ENCODE measurements at places on chromosomes 7 and 10.

- DNase-seq = no peak
Observed at GRCh38 chr7:80225361-80225760, 90.7 kb downstream of the GNAI1 start.

- no peak for DNase-seq
Observed at GRCh38 chr10:107856047-107856315, 691.5 kb upstream of the SORCS1 start.

DNA sequence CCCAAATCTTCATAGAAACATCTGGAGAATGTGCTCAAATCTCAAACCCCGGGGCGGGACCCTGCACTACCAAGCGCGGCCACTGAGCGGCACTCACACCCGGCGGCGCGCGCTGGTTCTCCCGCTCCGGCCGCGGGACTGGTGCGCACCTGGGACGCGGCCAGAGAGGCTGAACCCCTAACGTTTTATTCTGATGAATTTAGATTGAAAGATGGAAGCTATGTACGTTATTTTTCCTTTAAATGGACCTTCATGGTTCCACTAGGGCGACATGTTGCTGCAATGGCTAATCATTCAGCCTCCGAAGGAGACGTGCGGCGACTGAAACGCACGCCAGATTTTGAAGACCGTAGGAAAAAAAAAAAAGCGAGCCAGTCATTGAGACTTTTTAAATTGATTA, 107.0 kb upstream of the INSIG1 start:
- DNase-seq = no peak

DNA sequence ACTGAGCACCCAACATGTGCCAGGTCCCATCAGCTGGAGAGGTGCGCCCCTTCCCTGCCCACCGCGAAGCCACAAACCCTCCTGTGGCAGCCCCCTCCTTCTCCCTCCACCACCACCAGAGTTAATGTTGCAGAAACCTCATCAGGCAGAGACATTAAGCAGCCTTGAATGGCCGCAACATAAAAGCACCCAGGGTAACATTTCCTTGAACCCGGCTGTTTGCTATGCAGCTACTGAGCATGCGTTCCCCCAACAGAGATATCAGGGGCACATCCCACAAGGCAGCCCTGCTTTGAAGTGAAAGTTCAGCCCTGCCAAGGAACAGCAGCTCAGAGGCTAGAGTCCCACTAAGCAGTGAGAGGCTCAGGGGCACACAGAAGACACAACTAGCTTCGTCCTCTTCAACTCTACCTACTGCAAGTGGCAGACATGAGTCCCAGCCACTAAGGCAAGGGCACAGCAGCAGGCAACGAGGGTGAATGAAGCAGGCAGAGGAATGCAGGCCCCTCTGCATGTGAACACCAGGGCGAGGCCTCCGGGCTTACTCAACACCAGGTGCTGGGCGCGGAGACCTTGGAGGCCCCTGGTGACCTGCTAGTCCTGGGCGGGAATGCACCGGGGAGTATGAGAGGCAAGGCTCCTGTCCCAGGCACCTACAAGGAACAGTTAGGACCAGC, 107.4 kb downstream of the SLIT1 start:
- no peak for DNase-seq

DNA sequence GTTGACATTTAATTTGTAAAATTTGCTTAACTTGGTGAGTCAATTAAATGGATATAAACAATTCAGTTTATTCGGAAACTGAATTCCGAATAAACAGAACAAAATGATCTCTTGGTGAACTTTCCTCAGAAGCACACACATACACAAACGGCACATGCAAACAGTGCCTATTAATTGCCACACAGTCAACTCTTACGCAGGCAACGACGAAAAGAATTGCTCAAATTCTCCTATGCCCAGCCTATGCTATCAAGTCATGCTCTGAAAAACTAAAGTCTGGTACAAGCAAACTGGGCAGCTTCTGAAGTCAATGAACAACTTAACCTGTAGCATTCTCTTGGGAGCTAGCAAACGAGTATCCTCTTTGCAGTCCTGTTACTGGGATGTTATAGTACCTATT, 38.8 kb upstream of the ASL start:
- no peak for DNase-seq

DNA sequence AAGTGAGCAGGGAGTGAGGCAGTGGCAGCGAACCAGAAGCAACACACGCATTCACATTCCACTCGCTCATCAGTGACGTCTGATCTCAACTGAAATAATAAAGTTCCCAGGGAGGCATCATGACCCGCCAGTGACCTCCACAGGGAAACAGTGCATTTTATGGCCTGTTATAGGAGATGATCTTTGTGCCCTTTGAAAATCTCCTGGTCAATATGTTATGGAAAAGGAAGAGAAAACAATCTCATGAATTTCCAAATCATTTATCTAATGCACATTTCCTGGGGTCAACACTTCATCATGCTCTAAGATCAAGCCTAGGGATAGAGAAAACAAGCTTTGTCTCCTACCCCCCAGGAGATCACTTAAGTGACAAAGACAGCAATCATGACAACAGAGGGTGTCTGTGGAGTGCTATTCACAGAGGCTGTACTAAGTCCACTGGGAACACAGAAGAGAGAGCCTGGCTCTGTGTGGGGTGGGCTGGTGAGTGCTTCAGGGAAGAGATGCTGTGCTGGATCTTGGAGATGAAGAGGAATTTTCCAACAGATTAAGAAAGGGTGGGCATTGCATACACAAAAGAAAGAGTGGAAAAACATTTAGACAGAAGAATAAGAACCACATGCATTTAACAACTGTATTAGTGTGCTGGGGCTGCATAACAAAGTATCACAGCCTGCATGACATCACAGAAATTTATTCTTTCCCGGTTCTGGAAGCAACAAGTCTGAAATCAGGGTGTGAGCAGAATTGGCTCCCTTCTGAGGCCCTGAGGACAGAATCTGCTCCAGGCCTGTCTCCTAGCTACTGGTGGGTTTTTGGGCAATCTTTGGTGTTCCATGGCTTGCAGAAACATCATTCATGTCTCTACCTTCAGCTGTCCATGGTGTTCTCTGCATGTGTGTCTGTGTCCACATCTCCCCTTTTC, 613.9 kb upstream of the IGFBP3 start:
- no peak for DNase-seq

- DNase-seq = peak; percentile 24
Observed at GRCh38 chr7:1931256-1931950, 261.3 kb downstream of the ELFN1 start.

- no peak for DNase-seq
Observed at GRCh38 chr10:132708936-132709335, 77.0 kb downstream of the NKX6-2 start.

DNA sequence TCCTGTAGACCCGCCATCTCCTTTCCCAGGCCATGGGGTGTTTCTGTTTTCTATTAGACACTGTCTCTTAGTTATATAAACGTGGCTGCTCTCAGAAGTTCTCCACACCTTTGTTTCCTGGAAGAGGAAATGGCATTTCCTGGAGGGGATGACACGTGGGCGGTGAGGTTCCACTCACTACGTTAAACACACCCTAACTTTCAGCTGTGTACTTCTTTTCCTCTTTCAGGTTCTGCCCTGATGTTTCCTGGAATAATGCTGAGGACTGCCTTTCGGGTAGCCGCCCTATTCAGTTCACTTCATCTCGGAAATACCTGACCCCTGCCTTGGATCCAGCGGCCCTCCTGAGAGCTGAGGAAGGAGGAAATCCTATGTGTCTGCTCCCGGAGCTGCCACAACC, 3.4 kb upstream of the PRKCQ start:
- no peak for DNase-seq

DNA sequence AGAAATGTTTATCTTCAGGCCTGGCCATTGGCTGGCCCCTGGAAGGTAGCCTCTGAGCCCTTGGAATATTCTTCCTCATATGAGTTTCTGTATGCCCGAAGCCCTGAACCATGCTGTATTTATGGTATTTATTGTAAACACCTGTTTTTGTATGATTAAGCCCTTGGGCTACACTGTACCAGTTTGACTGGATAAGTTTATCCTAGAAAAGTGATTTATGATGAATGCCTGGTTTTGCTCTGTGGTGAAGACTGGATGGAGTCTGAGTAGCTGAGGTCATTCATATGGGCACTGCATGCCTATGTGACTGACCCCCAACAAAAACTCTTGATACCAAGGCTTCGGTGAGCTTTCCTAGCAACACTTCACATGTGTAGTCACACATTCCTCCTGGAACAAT, 66.7 kb downstream of the CASD1 start:
- no peak for DNase-seq

GRCh38 chr7:3187444-3188040, 113.5 kb upstream of the SDK1 start:
- DNase-seq = no peak

GRCh38 chr10:70508912-70509756, 30.6 kb downstream of the PALD1 start:
- peak; percentile 25 for DNase-seq

- no peak for DNase-seq
Observed at GRCh38 chr7:33901847-33902246, 3.5 kb upstream of the BMPER start.

DNA sequence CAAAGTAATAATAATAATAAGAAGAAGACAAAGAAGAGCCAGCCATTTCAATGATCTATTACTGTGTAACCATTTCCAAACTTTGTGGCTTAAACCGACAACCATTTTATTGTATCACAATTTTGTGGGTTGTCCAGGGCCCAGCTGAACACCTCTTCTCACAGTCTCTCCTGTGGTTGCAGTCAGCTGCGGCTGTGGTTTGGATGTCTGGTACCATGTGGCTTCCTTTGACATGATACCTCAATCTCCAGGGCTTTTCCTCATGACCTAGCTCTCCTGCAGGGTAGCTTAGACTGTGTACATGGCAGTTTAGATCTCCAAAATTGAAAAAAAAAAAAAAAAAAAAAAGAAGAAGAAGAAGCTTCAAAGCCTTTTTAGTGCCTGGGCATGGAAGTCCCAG, 72.6 kb upstream of the NFKB2 start:
- DNase-seq = no peak

- no peak for DNase-seq
Observed at GRCh38 chr10:63456437-63457210, 9.2 kb downstream of the JMJD1C start.

DNA sequence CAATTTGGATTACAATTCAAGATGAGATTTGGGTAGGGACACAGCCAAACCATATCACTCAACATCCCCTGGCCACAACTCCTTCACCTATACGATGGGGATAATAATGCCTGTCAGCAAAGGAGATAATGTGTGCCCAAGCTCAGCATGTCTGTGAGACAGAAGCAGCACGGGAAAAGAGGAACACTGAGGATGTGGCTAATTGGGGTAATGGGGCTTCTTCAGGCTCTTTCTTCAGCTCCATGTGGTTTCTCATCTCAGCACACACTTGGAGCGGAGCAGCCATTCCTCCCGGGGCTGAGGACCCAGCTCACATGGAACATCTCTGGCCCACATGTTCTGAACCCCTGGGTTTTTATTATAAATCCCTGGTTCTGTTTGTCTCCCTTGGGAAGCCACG, 136.0 kb upstream of the NAMPT start:
- DNase-seq = no peak

DNA sequence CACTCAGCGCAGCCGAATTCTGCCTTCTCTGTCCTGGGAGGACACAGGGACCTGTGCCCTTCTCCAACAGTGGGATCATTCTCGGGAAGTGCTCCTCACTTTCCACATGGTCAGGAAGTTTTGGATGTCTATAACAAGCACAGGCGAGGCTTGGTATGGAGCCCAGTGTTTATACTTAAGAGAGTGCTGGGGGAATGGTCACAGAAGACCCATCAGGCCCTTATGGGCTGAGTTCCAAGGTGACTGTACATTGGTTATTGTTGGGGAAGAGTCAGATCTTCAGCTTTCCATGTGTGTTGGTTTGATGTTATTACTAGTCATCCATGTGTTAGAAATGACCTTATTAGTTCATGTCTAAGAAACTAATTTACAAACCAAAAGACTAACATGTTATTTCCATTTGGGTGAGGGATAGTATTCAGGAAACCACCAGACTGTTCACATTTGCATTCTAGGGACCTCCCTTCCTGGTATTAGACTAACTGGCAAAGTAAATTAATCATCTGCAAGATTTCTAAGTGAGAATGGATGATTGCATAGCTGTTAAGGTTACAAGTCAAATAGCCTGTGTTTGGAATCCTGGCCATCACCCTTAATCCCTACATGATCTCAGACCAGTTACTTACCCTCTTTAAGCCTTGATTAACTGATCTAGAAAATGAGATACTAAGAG, 834.2 kb downstream of the LRMDA start:
- no peak for DNase-seq

GRCh38 chr10:86232644-86233043, 134.0 kb downstream of the GRID1 start:
- no peak for DNase-seq

- DNase-seq = peak; percentile 96
Observed at GRCh38 chr7:107890962-107891635, at the start of gene DLD. TSS of gene DLD (plus strand) at chr7:107891183. CDS start at chr7:107891251, 68 bp downstream.

DNA sequence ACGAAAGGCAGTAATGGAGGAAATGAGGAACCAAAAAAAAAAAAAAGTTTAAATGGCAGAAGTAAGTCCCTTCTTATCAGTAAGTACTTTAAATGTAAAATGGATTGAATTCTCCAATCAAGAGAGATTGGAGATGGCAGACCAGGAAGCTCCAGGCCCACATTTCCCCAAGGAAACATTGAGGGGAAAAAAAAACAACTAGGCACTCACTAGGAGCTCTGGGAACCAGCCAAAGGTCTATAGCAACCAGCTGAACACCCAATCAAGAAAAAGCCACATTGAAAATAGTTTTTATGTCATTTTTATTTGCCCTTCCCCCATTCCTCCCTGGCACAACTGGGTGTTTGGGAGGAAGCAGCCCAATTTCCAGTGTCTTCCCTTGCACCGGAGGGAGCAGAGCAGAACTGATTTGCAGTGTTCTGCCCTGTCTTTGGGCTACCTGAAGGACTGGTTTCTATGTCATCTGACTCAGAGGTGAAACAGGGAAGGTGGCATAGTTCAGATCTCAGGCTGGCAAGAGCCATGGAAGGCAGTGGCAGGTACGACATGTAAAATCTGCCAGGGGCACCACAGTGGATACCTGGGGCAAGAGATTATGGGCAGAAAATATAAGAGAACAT, 121.9 kb downstream of the SMURF1 start:
- DNase-seq = no peak

- no peak for DNase-seq
Observed at GRCh38 chr10:28763471-28764170, 86.3 kb downstream of the BAMBI start.

GRCh38 chr7:44085546-44085945, 3.2 kb upstream of the POLM start:
- DNase-seq = no peak

DNA sequence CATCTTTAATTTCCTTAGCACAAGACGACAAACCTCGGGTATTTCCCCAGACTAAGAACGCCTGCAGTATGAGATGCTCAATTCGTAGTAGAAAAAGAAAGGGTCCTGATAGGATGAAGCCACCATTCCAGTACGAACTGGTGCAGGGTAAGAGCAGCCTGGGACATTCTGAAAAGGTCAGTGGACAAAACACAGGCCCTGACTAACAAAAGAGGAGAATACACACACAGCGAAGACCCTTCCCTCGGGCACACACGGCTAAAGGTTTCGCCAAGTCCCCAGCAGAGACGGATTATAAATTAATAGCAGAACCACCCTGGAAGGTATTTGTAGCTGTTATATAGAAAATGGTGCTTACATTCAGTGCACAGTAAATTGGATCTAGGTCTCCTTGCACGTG, 137.6 kb downstream of the SKIDA1 start:
- DNase-seq = no peak

All from NCI-H1092 (cell line).